A673 (cell line): ENCODE measurements at places on chromosomes 7 and 10. TPM values are rescaled to one million over a fixed set of nuclear protein-coding genes. Genes with fewer than 3 reads are reported as not detected.

NCAPG2 gene
- total RNA-seq: 127 and 129 TPM in 2 replicates

GALNT17 gene
- not detected in 2 replicates for total RNA-seq

FAM25A gene
- not detected in 2 replicates for total RNA-seq

GRCh38 chr7:142438235-142438922 lies 180.5 kb upstream of the PRSS58 start:
- H3K27ac ChIP-seq: no peak overlapping the region
- peak; percentile 62 for DNase-seq
- H3K4me1 ChIP-seq: peaks cover 6% of the 10 kb centered on the region
- no peaks in the 10 kb centered on the region for H3K36me3 ChIP-seq
- no peaks in the 10 kb centered on the region for H3K27me3 ChIP-seq
- H3K4me3 ChIP-seq: no peak overlapping the region
